Stimulated activated CD4-positive, alpha-beta T cell treated with anti-CD3 and anti-CD28 coated beads, Interleukin-4, amount 100 ng/mL, for 1 hour (primary cell): ENCODE measurements at places on chromosomes 2 and 18.

DNA sequence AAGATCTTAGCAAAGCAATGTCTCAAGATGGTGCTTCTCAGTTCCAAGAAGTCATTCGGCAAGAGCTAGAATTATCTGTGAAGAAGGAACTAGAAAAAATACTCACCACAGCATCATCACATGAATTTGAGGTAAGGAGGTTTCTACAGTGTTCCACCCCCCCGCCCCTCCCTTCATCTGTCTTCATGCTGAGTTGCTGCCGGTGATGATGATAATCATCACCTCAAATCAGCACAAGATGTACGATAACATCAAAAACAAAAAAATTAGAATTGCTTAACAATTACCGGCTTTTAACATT, 14.6 kb downstream of the UGP2 start:
- DNase-seq = peak; percentile 33

DNA sequence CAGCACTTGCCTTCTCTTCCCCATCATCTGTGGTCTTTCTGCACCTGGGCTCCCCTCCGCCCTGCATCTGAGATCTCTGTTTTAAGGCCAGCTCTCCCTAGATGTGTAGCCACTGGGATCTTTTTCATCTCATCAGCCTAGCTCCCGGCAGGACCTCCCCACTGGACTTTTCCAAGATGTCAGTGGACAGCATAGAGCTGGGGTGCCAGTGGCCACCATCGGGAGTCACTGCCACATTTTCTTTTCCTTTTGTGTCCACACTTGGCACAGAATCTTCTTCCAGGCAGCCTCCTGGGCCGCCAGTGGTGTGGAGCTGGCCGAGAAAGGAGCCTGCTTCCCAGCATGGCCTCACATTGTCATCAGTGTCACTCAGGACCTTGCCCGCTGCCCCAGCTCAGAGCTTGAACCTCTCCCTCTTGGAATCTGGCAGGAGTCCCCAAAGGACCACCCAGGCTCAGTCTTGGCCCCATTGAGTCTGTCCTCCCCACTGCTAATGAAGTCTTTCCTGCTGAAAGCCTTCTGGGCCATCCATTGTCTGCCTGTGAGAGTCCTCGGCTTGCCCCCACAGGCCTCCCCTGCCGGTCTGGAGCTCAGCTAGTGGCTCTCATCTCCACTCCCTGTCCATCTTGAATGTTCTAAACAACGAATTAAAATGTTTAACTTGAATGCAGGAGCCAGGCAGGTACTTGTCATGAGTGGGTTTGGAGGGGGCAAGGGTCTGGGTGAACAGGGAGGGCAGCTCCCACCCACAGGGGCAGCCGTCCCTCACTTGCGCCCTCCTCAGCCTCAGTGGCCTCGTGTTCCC, 324.4 kb downstream of the GBX2 start:
- no peak for DNase-seq

- no peak for DNase-seq
Measured at GRCh38 chr2:238950551-238950950, 102.7 kb downstream of the TWIST2 start.

DNA sequence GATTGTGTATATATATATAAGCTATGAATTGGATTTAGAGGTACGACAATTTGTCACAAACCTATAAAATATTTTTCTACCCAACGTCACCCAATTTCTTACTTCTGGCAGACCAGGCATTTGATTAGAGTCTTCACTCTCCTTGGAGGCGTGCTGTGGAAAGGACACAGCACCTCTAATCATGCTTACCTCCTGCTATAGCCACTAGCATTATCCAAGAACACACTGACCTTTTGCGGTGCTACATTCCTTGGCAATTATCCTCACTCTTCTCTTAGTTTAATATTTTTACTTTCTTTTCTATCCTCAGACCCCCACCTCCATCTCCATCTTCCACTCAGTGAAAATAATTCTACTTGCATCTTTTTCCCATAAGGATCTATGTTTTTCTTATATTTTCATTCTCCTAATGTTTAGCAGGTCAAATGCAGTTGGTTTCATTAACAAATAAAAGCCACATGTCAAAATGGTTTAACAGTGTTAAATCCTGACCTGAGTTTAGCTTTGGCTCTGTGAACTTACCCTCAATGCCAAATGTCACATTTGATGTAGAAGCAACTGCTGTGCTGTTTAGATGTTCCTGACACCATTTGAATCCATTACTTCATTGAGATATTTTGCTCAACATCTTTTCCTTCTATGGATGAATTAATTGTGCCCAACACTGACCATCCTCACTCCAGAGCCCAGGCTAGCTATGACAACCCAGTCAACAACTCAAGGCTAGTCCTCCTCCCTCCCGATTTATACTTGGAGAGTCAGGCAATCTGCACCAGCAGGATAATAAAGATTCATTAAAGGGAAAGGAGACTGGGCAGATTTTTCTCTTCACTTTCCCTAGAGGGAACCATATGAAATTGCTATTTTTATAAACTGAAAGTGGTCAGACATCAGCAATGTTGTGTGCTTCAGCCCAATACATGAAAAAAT, 240.5 kb downstream of the MREG start:
- no peak for DNase-seq

- no peak for DNase-seq
Measured at GRCh38 chr2:1455466-1455865, 42.2 kb downstream of the TPO start.

- no peak for DNase-seq
Measured at GRCh38 chr2:64939332-64939917, 49.8 kb upstream of the SLC1A4 start.
